ENCODE measurements at places on chromosomes 3 and 15.

DNA sequence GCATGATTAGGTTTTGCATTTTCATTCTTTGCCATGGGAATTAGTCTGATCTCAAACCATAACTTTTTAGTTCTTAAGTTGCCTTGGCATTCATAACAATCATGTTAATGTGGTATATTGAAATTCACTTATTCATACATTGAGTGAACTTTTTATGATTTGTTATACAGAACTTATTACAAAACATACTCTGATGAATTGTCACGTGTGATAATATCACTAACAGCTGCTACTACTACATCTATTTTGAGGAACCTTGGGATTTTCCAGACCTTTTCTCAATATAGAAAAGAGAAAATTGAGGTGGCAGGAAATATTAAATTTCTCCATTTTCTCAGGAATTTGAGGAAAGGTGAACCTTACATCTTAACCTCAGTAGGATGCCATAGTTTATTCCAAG lies 9.2 kb downstream of the LXN start:
- no peak for DNase-seq

DNA sequence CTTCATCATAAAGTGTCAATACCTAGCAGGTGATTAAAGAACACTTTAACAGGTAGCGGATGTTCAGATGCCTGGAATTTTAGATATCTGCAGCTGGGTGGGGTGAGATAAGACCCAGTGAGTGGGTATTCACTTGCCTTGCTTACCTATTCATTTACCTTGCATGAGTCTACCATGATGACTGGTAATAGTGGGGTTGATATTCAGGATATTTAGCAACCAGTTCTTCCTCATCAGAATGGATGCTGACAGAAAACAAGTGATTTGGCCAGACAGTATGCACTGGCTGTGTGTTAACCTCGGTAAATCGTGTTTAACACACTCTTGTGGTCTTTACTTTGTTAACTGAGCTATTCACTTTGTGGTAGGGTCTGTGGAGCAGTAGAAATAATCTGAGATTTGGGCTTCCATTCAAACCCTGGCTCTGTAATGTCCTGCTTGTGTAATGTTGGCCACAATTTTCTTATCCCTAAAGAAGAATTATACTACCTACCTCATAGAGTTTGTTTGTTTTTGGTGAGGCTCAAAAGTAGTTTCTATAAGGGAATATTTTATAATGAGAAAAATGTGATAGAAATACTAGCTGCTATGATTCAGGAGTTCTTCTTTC lies 391.9 kb upstream of the TBL1XR1 start:
- no peak for DNase-seq

DNA sequence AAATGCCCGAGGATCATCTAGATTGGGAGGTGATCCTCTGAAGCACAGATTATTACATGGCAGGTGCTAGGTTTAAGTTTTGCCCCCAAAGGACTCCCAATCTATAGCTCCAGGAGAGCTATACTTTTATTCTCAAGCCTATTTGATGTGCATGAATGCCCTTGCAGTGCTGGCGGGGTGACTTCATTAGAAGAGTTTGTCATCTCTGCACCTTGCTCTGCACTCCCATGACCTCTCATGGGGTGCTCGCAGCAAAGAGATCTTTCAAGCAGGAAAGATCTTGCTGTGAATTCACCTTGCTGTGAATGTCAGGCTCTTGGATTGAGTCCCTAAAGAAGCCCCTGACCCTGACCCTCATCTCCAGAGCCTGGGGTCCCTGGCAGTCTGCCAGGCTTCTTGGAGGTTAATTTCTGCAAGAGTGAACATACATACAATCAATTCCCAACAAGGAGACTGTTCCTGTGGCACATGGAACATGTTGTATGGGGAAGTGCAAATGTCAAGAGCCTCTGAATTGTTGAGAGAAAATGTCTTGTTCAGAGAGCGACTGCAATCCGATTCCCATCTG lies 45.9 kb downstream of the FAM43A start:
- no peak for DNase-seq

- no peak for DNase-seq
Measured at GRCh38 chr15:63439536-63440264, 58.1 kb upstream of the CA12 start.

- no peak for DNase-seq
Measured at GRCh38 chr15:63968122-63968524, 78.2 kb downstream of the DAPK2 start.

DNA sequence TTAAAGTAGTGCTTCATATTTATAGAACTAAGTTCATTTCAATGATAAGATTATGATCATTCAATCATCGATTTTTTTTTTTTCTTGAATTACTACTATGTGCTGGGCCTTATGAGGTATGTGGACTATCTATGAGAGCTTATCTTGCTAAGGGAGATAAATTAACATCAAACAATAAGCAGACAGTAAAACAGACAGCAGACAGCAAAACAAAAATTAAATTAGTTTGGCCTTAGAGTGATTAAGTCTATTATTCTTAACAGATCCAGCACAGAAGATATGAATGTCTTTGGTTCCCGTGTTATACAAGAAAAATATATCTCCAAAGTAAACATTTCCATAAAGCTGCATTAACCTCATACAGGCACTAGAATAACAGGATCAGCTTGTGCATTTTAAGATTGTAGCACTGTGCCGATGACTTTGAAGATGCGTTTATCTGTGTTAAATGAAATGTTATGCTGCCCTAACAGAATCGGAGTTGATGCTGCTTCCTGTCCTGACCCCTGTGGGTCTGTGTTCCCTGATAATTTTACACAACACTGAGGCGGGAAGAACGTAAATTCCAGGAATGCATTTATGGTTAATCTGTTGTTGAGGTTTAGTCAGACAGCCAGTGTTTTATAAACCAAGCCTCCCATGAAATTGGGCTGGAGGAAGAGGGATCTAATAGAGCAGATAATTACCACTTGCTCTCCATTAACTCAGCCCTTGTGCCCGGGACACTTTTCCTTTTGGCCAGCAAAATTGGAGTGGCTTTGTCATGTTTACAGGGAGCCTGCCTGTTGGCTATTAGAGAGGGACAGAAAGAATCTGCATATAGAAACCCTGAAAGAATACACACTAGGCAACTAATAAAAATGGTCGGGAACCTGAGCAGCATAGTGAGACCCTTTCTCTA lies 80.8 kb downstream of the GHSR start:
- no peak for DNase-seq

- no peak for DNase-seq
Measured at GRCh38 chr3:160390565-160391138, 8.4 kb downstream of the IFT80 start.

GRCh38 chr3:184345317-184346144 lies 8.1 kb downstream of the FAM131A start:
- DNase-seq = no peak

DNA sequence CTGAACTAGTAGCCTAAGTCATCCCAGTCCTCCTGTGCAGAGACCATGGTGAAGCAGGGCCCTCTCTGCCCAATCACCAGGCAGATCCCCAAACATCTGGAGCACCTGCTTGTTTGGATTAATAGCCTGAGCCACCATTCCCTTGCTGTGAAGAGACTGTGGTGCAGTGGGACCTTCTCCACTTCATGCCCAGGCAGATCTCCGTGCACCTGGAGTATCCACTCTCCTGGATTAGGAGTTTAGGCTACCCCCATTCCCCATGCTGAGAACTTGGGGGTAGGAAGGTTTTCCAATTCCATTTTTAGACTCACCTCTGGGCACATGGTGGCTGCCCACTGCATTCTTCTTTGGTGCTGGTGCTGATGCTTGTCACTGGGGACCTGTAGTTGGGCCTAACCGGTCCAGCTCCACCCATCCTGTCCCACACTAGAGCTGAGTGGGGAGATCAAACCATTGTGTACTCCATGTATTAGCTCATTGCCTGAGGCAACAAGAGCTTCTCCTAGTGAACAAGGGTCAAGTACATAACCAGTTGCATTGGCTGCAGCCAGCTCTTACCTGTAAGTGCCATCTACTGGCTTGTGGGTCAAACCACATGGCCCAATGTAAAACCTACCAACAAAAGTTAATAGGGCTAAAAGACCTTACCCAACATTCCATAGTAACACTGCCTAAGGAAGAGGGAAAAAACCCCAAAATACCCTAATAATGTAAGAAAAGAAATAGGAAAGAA lies 382.5 kb upstream of the CBLB start:
- no peak for DNase-seq

DNA sequence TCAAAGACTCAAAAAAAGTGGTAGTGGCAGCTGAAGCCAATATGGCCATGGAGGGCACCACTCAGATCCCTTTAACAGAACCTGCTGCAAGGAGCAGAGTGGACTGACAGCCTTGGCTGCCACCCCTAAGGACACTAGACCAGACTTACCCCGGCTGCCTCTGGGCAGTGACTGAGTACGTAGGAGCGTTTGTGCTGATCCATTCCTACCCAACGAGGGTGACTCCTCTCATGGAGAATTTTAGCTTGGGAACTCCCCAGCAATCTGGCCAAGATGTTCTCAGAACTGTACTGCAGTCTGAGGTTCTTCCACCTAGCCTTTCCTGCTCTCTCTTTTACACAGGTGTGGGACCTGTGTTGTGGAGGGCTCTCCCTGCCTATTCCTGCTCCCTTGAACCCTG lies 22.1 kb downstream of the CLEC3B start:
- DNase-seq = no peak

Data from stimulated activated CD8-positive, alpha-beta memory T cell treated with anti-CD3 and anti-CD28 coated beads, Interleukin-7, amount 100 ng/mL, for 48 hours (primary cell).